ENCODE measurements at places on chromosomes 3 and 15. TPM values are rescaled to one million over a fixed set of nuclear protein-coding genes. Genes with fewer than 3 reads are reported as not detected.

The CAPN3 gene
- 6.6 TPM for polyA plus RNA-seq

DNA sequence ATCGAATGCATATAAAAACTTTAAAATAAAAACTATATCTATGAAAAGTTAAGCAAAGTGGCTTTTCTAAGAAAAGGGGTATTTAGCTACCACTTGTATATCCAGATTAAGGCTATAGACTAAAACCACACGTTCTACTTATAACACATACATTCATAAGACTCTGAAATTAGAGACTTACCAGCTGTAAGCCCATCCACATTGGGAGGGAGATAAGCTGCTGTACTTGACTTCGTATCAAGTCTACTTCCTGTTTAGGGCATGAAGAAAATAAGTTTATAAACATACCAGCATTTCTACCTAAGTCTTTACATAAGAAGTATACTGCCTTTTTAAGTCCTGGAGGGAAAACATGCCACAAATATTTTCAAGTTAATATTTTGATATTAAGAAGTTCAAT lies 27.7 kb downstream of the AQR start:
- no peak for DNase-seq

DNA sequence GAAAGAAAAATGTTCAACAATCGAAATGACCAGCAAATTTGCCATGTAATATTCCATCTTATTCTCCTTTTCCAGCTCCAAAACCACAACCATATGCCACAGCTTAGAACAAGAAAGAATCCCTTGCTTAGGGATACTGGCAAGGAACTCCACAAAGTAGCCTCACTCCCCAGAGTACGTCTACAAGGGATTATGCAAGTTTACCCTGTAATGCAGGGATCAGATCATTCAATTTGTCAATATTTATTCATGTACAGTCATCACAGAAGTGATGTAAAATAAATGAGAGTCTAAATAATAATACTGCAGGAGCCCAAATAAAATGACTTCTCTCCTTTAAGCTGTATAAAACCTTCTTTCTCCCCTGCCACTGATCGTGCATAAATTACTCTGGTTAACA lies 23.5 kb upstream of the MYO1E start:
- DNase-seq: no peak

DNA sequence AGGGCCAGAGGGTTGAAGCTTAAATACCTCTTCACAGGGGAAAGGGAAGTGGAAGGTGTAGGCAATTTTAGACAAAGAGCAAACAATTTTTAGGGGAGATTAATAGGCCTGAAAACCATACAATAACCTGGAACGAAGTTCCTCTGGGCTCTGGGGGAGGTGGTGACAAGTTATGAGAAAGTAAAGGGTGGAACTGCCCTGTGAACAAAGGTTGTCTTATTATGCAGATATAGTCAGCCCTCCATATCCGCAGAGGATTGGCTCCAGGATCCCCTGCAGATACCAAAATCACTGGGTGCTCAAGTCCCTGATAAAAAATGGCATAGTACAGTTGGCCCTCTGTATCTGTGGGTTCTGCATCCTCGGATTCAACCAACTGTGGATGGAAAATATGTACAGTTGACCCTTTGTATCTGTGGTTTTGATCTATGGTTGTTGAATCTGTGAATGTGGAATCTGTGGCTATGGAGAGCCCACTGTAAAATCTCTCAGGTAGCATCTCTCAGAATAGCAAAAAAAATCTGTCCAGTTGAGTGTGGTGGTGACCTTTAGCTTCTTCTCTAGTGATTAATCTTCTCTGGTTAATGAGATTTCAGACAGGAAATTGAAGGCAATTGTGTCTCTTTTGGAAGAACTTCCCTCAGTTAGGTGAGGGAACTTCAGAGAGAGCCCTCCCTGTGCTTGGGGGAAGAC lies 40.2 kb downstream of the CLEC3B start:
- no peak for DNase-seq

- DNase-seq: no peak
Measured at GRCh38 chr3:31917303-31918005, 63.6 kb downstream of the OSBPL10 start.

DNA sequence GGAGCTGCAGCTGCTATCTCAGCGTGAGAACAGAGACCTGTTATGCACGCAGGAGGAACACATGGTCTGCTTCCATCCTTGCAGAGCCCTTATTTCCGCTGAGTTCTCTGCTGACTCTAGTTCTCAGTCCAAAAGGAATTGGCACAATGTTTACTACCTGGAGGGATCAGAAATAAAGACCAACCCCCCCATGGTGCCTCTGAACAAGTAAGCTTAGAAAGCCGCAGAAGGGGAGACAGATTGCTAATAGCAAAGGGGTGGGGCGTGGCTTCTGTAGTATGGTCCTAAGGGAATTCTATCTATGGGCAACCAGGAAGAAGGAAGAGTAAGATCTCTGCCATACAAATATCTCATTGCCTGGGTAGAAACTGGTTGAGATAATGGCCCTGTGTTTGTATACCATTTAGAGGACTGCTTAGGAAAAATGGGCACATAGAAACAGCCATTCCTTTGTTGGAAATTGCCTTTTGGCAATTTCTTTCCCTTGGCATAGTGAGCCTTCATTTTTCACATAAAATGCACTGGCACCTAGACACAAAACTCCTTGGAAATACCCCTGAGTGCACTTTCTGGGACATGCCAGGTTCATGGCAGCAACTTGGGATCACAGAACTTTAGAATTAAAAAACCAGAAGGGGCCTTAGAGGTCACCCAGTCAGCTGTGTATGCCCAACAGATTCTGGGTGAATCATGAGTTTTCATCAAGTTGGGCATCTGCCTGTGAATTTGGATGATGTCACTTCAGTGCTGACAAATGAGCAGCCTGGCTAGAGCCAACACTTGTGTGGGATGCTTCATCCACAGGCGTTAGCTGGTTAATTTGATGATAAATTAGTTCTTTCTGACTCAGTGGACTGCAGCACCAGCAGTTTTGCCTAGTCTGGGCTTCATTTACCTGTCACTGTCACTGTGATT lies 57.4 kb upstream of the STXBP5L start:
- DNase-seq: no peak

DNA sequence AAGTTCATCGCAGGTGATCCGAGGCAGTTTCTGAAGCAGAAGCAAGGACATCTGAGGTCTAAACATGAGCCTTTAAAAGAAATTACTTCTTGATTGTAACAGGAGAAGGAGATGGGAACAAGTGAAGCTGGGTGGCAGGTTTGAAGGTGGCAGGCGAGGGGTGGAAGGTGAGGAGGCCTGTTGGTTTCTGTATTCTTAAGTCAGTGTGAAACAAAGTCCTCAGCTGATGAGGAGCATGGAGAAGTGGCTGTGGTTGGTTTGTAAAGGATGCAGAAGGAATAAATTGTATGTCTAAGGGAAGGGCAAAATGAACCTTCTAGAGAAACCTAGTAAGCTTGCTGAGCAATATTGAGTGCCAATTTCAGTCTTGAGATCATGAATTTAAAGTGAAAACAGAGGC lies 298.8 kb downstream of the CHST2 start:
- DNase-seq: no peak

DNA sequence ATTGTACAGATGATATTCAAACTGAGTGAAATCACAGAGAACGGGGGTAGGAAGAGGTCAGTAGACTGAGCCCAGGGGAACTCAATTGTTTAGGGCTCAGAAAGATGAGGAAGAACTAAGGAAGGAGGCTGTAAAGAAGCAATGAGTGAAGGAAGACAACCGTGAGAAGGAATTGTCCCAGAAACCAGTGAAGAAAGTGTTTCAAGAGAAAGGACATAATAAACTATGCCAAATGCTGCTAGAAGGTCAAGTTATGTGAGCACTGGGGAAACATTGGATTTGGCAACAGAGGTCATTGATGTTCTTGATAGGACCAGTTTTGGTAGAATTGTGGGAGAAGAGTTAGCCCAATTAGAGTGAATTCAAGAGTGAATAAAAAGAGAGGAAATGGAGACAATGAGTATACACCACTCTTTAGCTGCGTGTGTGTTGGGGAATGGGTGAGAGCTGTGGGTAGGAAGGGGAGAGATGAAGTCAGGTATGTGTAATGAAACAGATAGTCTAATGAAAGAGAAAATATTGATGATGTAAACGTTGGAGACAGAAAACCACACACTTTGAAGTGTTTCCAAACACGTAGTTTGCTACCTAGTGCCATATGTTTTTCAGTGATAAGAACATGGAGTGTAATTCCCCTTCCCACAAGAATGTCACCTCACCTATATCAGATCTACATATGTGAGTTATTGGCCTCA lies 42.5 kb upstream of the MME start:
- DNase-seq: no peak
